Germinal center (tissue), 1 donor: ENCODE measurements at places on chromosomes 3 and 15.

DNA sequence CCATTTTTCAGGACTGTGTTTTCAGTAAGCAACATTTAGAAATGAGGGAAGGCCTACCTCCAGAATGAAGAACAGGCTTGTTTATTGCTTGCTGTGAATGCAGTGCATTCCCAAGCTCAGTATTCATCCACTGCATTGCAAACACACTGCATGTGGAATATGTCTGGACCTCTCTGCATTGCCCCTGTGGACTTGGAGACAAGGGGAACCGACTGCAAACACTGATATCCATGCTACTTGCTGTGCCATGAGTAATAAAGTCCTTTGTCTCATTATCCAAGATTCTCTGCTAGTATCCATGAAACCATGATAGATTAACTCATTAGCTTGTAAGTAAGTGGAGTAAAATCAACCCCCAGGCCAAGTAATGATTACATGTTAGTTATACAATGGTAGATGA lies 301.2 kb upstream of the NR2E3 start:
- DNase-seq = no peak

GRCh38 chr15:68698708-68699107 lies 119.9 kb downstream of the CORO2B start:
- DNase-seq = no peak

GRCh38 chr15:91664224-91664836 lies 189.2 kb upstream of the SLCO3A1 start:
- no peak for DNase-seq

DNA sequence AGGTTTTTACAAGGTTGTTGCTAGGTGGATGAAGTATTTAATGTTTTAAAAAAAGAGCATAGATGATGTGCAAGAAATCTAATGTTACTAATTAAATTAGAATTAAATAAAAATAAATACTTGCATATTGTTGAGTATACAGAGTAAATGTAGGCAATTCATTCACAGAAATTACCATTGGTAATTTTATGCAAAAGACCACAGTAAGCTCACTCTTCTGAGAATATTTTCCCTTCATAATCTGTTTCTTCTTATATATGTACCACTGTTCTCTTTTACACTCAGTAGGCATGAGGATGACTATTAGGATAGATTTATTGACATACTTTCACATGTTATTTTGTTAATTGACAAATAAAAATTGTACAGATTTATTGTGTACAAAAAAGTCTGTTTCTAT lies 681.2 kb upstream of the NECTIN3 start:
- DNase-seq = no peak

DNA sequence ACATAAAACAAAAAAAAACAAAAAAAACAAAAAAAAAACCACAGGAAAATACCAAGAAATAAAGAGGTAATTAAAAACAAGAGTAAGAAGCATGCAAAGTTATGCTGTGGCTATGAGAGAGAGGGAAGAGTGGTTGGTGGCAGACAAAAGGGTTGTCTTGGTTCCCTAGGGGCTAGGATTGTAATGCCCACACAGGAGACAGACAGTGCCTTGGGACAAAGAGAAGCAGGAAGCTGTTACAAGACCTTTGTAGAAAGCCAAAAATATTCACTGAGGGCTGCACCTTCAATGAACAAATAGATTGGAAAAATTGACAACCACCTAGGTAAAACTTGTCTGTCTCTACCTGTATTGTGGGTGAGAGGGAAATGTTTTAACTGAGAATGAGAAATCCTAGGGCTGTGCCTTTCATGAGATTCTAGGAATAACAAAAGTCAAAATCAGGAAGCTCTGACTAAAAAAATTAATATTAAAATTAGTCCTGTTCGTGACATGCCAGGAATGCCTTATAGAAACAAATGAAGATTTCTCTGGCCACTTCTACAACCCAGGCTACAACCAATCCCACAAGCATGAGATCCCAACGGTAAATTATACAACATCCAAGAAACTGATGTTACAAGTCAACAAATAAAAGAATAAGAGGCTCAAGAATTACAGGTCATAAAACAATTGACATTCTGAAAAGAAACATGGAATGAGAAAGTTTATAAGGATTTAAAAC lies 45.0 kb upstream of the PRICKLE2 start:
- no peak for DNase-seq

GRCh38 chr3:16429086-16429485 lies 84.4 kb downstream of the RFTN1 start:
- no peak for DNase-seq

DNA sequence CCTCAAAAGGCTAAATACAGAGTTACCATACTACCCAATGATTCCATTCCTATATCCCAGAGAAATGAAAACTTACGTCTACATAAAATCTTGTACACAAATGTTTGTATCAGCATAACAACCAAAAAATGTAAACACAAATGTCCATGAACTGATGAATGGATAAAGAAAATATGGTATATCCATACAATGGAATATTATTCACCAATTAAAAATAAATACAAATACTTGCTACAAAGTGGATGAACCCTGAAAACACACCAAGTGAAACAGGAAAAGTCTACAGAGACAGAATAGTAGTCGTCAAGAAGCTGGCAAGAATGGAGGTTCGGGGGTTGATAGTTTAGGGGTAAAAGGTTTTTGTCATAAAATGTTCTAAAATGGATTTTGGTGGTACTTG lies 54.0 kb upstream of the ANKRD28 start:
- no peak for DNase-seq

- no peak for DNase-seq
These were observed 69.9 kb upstream of the PSMD6 start for GRCh38 chr3:64093211-64093610.

- DNase-seq = no peak
These were observed 26.4 kb downstream of the FGD5 start for GRCh38 chr3:14845180-14845579.

- no peak for DNase-seq
These were observed 16.4 kb upstream of the PRR20G start for GRCh38 chr3:127304121-127304744.

DNA sequence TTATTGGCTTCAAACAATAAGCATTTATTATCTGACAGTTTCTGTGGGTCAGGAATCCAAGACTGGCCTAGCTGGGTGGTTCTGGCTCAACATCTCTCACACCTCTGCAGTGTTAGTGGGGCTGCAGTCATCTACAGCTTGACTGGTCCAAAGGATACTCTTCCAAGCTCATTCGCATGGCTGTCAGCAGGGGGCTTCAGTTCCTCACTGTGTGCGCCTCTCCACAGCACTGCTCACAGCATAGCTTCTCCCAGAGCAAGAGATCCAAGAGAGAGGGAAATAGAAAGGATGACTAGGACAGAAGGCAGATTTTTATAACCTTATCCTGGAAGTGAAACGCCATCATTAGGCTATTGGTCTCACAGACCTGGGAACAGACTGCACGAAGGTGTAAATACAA lies 64.2 kb downstream of the MAGI1 start:
- DNase-seq = no peak

DNA sequence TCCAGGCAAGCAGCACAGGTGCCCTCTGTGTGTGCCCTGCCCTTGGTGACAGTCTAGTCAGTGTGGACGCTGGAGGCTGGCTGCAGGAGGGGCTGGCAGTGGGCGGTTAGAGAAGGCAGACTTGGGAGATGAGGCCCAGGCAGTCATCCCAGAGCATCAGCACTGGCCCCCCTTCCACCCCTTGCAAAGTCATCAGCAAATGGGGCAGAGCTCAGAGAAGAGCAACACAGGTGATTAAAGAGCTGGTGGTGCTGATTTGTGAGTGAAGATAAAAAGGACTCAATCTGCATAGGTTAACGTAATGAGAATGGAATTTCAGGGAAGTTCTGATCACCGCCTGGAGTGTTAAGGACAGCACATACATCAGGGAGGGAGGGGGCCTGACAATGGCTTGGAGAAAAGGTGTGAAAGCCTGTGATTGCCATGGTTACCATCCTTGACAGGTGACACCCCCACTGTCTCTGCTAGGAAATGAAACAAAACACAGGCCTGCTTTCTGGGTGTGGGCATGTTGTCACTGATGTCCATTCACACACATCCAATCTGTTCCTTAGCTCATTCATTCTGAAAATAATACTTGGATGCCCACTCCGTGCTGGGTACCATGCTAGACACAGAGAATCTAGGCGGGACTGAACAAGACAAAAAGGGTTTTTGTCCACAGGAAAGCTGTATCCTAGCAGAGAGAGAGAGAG lies 269.6 kb upstream of the ST8SIA2 start:
- no peak for DNase-seq

DNA sequence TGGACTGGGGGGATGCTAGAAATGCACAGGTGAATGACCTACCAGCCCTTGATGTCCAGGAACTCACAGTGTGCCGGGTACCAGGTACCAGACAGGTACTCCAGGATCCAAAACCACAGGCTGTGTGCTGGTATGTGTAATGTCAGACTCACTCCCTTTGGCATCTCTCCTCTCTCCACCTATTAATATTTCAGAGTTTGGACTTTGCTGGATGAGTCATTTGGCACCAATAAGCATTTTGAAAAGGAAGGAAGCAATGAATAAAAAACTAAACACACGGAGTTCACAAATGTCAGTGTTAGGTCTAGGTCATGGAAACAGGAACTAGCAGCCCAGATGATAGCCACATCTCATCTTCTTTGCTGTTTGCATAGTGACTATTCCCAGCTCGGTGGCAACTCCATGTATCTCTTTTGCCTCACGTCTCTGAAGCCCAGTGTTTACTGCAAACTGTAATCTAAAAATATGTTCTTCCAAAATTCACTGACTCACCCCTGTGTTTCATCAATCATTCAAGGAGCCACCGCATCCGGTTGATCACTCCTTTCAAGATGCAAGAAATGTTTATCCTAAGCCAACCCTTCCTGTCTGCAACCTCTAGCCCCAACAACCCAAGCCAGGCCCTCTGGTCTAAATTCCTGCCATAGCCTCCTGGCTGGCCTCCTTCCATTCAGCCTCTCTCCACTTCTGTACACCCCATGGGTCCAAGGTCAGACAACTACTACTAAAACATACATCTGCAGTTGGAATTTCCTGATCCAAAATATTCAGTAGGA lies 8.4 kb downstream of the ITGB5 start:
- no peak for DNase-seq

- no peak for DNase-seq
These were observed 165.6 kb downstream of the SERPINI1 start for GRCh38 chr3:167901138-167901537.

GRCh38 chr15:37291920-37292319 lies 191.6 kb upstream of the MEIS2 start:
- no peak for DNase-seq

DNA sequence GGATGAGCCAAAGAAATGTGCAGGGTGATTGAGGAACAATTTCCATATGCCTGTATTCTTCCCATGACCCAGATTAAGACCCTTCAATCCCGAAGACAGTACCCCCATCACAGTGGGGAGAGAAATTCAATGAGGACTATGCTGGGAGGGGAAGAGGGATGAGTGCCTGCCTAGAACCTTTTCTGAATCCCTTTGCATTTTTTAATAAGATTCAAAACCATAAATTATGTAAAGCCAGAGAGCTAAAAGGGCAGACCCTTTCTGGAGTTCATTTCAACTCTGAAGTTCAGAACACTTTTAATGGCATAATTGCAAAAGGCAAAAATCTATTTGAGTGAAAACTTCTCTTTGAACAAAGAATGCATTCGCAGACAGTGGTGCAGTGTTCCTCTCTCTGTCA lies 529.5 kb downstream of the NTRK3 start:
- no peak for DNase-seq

- no peak for DNase-seq
These were observed 100.8 kb upstream of the NEDD4 start for GRCh38 chr15:56094171-56094570.
